HCEC 1CT (cell line): ENCODE measurements at places on chromosomes 16 and 17.
A peak's percentile ranks its signal among the peaks of the same experiment; 100 is the strongest.

DNA sequence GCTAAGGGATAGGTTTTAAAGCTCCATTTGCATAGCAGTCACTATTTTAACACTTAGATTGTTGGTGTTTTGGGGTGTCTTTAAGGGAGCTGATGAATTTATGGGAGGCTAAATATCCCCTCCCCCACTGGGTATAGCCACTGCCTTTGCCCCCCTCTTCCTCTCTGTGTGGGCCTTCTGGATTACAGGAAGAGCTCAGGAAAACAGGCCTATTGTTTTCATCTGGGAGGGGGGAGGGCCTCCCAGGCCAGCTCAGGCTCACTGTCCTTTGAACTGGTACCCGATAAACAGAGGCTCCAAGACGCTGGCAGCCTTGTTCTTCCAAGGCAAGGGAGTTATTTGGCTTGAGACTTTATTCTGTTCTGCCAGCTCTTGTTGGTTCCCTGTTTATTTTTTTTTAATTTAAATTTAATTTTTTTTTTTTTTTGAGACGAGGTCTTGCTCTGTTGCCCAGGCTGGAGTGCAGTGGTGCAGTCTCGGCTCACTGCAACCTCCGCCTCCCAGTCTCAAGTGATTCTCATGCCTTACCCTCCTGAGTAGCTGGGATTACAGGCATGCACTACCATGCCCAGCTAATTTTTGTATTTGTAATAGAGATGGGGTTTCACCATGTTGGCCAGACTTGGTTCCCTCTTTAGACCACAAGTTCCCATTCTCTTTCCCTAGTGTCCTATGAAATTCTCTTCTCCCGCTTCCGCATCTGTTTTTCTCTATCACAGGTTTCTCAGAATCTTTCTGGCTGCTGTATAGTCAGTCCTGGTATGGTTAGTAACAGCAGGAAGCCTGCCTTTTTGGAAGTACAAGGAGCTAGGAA, 25.1 kb downstream of the MINK1 start:
- DNase-seq = no peak

DNA sequence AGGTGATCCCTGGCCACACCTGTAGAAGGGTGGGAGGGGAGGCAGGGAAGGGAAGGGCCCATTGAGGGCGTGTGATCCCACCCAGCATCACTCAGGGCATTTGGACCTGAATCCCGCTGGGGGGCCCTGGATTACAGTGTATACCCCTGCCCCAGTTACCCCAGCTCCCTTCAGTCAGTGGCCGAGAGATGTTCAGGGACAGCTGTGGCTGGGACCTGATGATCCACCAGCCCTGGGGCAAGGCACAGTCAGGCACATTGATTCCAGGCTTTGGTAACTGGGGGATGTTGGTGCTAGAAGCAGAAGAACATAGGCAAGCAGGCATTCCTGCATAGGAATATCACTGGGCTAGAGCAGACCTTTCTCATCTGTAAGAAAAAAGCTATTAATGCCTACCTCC, 170.3 kb downstream of the FOXL1 start:
- DNase-seq = no peak

DNA sequence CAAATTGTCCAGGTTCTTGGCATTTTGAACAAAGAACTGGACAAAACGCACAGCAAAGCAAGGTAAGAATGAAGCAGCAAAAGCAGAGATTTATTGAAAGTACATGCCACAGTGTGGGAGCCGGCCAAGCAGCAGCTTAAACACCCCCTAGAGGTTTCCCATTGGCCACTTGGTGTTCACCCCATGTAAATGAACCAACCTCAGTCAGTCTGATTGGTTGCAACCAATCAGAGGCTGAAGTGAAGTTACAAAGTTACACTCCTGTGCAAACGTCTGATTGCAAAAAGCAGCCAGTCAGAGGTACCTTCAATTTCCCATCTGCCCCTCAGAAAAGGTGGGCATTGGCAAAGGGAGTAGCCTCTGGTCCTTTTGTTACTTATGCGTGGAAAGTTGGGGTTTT, 8.8 kb upstream of the ZNF263 start:
- no peak for DNase-seq

GRCh38 chr17:50690887-50691549, 16.7 kb downstream of the ANKRD40 start:
- DNase-seq = no peak

DNA sequence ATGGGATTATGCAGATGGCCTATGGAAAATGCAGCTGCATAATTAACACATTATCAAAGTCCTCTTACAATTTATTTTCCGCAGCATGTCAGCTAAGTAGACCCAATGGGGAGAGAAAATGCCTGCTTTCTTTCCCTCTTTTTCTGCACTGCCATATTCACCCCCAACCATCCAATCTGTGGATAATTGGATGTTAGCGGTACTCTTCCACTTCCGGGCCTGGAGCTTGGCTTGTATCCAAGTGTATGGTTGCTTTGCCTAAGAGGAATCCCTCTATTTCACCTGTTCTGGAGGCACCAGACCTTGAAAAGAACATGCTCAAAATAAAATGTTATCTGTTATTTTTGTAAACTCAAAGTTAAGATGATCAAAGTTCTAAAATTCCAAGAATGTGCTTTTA, 41.1 kb upstream of the CACNG3 start:
- DNase-seq = no peak

DNA sequence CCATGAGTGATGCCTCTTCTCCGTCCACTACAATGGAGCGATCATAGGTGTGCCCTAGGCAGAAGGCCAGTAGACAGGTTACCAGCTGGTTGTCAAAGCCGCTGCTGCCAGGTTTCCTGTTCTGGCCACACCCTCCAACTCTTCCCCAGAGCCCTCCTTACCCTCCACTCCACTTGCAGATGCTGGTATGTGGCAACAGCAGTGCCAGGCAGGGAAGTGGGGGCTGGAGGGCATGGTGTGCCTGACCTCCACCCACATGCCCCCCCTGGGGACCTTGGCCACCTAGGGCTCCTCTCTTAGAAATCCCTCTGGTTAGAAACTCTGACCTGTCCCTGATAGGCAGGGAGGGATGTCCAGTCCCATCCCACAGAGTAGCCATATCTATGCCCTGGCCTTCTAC, 1.5 kb downstream of the RRAD start:
- DNase-seq = no peak

- DNase-seq = peak; percentile 95
Observed at GRCh38 chr17:31740611-31741082, 118.4 kb downstream of the COPRS start.

DNA sequence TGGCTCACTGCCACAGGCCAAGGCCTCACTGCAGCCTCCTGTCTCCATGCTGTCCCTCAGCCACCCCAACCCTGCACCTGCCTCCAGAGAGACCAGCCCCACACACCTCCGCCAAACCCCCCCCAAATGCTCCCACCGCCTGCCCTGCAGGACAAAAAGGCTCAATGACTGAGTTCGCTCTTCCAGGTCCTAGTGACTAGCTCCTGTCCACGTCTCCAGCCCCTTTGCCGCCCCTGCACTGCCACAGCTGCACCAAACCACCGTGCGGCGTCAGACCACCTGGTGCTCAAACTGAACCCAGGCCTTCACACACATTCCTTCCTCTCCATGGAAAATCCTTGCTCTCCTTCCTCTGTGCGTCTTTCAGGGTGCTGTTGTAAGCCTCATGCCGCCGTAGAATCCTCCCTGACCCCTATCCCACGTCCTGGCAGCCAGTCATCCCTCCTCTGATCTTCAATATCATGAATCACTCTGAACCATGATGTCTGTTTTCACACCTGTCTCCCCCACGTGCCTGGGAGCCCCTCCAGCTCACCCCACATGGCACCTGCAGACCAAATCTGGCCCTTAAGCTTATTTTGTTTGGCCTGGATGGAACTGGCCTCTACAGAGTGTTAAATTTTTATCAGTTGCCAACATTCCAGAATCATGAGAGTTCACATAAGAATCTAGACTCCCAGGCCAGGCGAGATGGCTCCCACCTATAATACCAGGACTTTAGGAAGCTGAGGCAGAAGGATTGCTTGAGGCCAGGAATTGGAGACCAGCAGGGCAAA, 4.3 kb upstream of the GSG1L start:
- peak; percentile 19 for DNase-seq

- no peak for DNase-seq
Observed at GRCh38 chr16:67786491-67786890, 19.9 kb downstream of the RANBP10 start.

DNA sequence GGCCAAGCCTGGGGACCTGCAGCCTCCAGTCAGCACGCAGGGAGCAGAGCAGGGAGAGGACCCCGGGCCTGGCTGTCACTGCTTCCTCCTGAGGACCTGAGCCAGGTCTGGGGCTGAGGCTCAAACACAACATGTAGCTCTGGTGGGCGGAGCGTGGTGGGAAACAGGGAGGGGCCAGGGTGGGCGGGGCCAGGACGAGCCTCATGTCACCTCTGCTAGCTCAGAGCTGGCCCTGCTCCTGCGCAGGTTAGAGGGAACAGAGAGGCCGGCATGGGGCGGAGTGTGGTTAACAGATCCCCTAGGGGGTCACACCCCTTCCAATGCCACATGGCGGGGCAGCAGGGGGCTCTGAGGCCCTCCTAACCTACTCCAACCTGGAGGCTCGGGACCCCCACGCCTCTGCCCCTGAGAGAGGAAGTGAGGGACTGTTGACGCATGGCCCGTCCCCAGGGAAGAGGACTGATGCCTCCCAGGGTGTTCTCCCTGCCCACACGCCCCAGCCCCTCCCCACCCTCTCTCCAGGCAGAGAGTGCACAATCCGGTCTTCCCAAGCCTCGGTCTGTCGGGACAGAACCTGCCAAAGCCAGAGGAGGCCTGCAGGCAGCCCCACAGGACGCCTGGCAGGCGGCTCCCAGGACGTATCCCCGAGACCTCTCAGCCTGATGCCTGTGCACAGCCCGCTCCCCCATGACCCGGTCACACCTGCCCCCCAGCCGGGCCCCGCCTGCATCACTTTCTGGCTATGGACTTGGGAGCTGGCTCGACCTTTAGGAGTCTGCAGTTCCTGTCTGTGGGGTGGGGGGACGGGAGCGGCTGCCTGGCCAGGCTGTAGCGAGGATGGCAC, 15.2 kb downstream of the PIEZO1 start:
- DNase-seq = no peak

DNA sequence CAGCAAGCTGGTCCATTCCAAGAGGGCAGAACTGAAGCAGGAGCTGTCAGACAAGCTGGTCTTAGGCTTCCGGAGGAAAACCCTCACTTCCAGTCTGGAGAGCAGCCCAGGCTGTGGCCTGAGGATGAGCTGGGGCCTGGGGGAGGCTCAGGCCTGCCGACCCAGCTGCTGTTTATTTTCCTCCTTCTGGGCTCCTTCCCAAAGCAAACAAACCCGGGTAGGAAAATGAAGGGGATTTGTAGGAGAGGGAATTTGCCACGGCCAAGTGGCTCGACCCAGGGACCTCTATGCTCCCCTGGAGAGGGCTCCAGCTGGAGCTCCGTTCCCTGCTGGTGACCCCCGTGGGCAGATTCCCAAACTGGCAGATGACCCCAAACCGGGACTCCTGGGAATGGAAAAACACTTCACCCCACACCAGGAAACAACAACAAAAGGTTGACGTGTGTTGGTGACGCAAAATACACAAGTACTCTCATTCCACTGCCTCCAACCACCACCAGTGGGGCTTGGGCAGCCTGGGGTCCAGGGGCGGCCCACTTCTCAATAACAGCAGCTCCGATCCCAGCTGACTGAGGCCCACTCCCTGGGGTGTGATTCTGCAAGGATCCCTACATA, 8.8 kb downstream of the JUP start:
- peak; percentile 93 for DNase-seq

DNA sequence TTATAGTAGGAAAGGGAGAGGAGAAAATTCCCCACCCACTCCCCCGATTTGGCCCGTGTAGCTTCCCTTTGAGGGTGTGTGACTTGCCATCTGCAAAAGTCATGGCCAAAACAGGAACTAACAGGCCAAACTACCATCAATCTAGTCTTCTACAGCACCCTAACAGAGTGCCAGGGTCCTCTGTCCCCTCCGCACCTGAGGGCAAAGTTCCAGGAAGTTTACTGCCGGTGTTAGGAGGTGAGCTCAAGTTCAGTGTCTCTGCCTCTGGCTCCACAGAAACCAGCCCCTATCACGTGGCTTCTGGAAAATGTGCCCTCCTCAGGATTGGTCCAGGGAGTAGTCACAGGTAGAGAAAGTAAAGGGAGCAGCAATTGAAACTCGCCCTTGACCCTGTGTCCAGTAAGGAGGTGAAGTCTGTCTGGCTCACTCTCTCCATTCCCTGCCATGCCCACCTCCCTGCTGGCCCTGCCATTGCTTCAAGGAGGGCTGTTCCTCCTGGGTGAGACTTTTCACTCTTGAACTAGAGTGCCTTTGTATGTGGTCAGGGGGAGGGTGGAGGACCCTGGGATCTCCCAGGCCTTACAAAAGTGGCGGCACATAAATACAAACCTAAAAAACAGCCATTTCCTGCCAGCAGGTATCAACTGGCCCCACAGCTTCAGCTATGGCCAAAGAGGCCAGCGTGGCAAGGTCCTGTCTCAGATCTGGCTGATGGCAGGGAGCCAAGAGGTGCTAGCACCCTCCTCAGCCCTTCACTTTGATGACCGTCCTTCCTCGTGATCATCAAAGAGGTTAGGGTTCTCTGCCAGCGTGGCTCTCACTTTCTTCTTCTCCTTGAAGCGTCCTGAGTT, 5.3 kb downstream of the PRR15L start:
- DNase-seq = no peak
